Stimulated activated CD8-positive, alpha-beta memory T cell treated with anti-CD3 and anti-CD28 coated beads, Interleukin-4, amount 100 ng/mL, for 1 hour (primary cell): ENCODE measurements at places on chromosomes 1 and 21.

- no peak for DNase-seq
Measured at GRCh38 chr1:230113593-230114236, 46.7 kb downstream of the GALNT2 start.

DNA sequence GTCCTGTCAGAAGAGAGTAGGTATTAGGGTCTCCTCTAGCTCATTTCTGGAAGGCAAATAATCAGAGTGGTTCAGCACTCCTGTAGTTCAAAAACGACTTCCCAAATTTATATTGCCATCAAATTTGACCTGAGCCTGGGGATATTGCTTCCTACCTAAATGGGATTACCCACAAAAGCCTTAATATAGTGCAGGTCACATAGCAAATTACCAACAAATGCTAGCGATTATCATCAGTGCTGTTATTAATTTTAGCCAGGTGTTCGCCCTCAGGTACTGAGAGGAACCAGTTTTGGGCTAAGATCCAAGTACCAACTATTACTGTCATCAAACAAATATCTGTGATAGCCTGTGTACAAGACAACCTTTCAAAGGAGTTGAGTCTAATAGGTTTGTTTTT lies 661.8 kb upstream of the PTBP2 start:
- DNase-seq, result no peak

GRCh38 chr1:116910379-116911187 lies 867 bp downstream of the PTGFRN start:
- peak; percentile 10 for DNase-seq

GRCh38 chr1:52842643-52843310 lies at the start of gene ZYG11A:
TSS of gene ZYG11A (plus strand) at chr1:52842760. CDS start at chr1:52842884, 124 bp downstream.
- DNase-seq, result peak; percentile 28

GRCh38 chr1:168467452-168467851 lies 76.3 kb downstream of the XCL2 start:
- DNase-seq, result no peak

DNA sequence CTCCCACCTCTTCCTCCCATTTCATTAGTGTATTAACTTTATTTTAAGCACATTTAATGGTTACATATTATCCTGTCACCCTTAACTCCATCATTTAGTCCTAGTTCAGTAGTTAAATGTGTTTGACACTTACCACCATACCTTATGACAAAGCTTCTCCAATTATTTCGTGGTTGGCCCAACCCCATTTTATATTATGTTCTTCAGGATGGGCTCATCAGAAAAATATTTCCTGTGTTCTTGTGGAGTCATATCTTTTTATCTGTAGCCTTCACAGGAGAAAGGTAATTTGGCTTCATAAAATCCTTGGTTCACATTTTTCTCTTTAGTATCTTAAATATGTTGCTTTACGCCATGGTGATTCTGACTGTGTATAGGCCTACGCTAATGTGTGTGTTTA lies 142.3 kb upstream of the COL6A1 start:
- no peak for DNase-seq

- no peak for DNase-seq
Measured at GRCh38 chr1:116940814-116941599, 31.3 kb downstream of the PTGFRN start.

GRCh38 chr1:205988585-205988995 lies 14.6 kb downstream of the RAB7B start:
- no peak for DNase-seq

DNA sequence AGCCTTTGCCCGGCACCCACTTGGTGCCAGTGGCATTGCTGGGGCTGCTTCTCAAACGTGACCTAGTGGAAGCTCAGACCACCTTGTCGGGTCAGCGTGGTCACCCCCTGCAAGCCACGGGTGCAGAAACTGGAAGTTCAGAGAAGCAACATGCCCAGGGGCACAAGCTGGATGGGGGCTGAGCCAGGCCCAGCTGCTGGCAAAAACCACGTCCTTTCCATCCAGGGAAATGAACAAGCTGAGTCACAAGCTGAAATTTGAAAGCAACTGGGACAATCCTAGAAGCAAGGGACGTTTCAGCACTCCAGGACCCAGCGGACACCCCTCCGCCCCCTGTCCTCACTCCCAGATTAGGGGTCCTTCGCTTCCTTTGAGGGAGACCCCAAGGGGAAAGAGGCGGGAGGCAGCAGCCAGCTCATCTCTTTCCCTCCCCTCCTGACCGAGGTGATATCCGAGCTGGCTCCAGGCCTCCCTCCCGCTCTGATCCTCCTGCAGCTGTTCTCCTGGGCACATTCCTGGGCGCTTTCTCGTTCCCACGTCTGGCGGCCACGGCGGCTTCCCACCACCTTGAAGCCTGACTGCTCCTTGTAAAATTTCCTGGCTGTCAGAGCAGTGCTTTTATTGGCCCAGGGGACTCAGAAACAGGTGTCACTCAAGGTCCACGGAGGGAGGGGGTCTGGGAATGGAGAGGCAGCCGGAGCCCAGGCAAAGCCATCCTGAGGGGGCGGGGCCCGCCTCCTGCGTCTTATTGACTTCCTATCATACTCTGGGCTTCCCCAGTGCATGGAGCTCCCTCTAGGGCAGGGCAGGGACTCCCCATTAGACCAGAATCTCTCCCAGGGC lies 62.8 kb downstream of the PAX7 start:
- no peak for DNase-seq

DNA sequence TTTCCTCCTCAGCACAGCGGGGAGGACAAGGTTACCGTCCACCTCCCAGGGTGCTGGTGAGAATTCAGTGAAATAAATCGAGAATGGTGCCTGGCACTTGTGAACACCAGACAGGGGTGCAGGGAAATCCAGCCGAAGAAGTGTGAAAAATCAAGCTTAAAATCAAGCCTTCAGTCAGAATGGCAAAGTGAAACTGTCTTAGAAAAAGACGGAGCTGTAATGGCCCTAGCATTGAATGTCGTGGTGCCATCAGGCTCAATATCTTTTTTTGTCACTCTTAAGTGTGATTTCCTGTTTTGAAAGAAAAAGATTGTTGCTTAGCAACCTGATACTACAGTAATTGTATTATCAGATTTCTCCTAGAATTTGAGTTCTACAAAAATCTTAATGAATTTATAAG lies 22.1 kb downstream of the EDARADD start:
- DNase-seq, result no peak

- no peak for DNase-seq
Measured at GRCh38 chr1:98493469-98493868, 168.1 kb upstream of the SNX7 start.

DNA sequence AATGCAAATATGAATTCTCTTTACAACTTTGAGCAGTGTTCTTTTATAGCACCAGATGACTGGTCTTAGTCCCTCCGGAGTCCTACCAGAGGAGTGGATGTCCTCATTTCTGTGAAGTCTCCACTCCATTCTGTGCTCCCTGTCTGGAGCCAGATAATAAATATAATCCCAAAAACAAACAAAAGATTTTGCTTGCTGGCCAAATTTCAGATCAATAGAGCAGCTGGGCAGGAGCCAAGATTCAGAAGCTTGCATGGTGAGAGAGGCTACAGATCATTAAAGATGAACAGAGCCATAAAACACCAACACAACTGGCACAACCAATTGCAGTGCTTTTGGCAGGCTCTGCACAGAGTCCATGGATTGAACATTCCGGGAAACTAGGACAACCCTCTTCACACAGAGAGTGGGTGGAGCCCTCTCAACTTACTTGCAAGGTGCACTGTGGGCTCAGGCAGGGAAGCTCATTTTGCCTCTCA lies 231.5 kb upstream of the SNX7 start:
- no peak for DNase-seq

GRCh38 chr1:27787895-27788294 lies 14.9 kb downstream of the STX12 start:
- DNase-seq, result no peak

DNA sequence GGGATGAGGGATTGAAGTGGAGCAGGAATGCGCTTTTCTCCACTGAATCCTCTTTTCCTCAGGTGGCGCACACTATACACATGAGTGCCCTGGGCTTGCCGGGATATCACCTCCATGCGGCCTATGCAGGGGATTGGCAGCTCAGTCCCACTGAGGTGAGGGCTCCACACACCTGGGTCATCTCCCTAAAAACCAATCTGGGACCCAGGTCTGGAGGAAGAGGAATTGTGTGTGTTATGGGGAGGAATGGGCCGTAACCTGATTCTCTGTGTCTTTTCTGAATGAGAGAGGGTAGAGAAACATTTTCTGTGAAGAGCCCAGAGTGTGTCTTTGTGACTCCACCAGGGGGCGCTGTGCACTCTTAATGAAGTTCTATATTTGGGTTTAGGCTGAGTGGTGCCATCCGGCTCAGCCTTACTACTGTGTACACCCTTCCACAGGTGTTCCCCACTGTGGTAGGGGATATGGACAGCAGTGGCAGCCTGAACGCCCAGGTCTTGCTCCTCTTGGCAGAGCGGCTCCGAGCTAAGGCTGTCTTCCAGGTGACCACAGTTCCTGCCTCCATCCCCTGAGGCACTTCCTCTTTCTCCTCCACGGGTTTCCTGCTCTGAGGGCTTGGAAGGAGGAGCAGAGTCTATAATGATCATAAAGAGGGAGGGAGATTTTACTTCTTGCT lies 1.5 kb downstream of the TOMM40L start:
- DNase-seq, result peak; percentile 91

GRCh38 chr1:47644212-47644573 lies 206.3 kb downstream of the FOXD2 start:
- no peak for DNase-seq

- DNase-seq, result no peak
Measured at GRCh38 chr1:210223226-210223904, 9.2 kb upstream of the SERTAD4 start.

DNA sequence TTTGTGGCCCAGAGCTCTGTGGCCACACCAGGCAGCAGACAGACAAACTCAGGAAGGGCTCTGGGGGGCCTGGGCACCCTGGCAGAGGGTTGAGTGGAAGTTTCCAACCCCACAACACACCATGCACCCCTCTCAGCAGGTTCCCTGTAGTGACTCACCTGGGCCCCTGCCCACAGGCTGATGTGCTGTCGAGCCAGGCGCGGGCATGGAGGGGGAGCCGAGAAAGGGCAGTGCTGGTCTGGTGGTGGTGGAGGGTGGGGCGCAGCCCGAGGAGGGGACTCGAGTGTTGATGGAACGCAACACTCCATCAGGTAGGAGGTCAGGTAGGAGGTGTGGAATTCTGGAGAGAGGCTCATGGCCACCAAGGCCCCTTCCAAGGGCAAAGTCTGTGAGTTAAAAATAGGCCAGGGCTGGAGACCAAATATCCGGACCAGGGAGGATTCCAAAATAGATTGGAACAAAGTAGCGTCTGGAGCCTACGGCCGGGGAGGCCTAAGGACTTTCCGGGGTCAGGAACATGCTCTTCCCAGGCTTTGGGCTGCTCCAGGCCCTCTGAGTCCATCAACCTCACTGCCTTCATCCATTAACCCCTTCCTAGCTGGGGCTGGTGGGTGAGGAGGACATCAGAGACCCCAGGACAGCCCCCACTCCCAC lies 191.5 kb upstream of the AJAP1 start:
- no peak for DNase-seq

DNA sequence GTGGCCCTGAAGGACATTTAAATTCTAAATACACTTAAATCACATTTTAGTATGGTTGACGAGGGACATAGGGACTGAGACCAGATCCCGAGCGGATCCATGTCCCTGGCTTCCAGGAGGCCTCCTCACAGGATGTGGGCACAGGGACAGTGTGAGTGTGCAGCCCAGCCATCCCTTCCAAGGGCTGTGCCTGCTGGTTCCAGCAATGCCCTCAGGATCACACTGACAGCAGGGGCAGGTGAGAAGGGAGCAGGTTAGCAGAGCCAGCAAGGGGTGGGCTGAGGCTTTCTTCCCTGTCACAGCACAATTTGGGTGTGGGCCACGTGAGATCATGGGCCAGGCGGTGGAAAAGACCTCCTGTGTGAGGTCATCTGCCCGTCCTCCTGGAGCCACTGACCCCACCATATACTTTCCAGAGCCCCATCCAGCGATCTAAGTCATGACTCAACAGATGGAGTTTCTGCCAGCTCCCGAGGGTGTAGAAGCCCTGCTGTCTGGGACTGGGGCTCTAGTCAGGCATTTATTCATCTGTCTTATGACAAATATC lies 37.0 kb upstream of the PRSS38 start:
- no peak for DNase-seq

DNA sequence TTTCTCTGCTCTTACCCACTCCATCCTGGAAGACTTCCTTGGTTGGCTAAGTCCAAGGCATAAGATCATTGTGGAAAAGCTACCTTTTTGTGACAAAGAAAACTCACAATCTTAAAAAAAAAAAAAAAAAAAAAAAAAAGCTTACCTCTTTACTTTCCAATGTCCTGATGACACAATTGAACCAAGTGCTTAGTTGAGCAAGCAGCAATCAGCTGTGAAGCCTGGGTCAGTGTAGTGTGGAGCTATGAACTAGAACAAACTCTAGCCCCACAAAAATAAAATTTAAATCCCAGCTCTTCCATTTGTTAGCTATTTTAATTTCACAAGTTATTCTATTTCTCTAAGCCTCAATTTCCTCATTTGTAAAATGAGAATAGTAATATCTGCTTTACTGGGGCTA lies 647.6 kb downstream of the LMO4 start:
- DNase-seq, result no peak

DNA sequence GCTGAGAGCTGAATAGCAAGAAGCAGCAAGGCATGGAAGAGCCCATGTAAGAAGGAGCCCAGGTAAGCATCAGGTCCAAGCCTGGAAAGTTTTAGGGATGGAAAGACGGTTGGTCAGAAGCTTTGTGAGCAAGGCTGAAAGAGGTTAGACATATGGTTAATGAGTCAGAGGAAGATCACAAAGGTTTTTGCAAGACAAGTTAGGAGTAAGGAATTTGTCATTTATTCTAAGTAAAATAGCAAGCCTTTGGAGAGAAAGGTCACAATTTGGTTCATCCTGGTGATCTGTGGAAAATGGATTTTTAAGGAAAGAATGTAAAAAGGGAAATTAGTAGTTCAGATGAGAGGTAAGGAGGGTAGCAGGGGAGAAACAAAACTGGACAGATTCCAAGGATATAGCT lies 106.7 kb downstream of the DPYD start:
- no peak for DNase-seq

DNA sequence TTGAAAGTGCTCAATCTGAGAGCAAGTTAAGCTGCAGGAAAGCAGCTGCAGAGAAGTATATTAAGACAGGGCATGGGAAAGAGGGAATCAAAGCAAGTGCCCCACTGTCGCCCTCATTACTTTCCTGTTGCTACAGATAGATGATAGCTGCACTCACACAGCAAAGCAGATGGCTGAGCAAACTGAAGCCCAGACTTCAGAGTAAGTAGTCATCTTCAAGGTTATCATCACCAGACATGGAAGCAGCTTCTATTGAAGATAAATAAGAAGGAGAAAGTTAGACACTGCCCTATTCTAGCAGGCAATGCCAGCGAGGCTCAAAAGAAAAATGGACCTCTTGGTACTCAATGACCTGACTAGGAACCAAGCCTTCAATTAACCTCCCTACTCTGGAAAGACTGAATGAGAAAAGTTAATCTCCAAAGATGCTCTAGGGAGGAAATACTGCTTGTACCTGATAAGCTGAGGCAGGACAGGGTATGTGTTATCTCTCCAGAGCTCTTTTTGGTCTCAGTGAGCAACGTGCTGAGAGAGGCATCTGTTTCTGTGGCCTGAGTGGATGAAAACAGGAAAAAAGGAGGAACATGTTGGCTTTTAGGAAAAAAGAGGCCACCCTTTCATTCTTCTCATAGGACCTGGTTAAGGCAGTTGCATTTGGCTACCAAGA lies 11.1 kb upstream of the MRPL9 start:
- no peak for DNase-seq

- no peak for DNase-seq
Measured at GRCh38 chr1:107175102-107175909, 34.5 kb downstream of the NTNG1 start.
